T-helper 17 cell (primary cell): ENCODE measurements at places on chromosomes 2 and 18.

- no peak for DNase-seq
These were observed 2.2 kb downstream of the DSG2 start for GRCh38 chr18:31500051-31500688.

DNA sequence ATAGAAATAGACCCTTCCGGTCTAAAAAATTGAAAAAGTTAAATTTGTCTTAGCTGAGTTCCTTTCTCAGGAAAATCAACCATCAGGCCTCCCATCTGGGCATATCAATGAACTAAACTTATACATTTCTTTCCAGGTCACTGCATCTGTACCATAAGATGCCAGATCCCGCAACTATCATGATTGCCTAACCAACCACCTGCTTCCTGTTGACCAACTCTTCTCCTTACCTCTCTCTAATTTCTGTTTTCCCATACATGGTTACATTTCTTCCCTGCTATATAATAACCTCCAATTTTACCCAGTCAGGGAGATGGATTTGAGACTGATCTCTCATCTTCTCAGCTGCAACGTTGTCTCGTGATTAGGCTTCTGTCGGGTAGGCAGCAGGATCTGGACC, 228.7 kb downstream of the FSIP2 start:
- no peak for DNase-seq

DNA sequence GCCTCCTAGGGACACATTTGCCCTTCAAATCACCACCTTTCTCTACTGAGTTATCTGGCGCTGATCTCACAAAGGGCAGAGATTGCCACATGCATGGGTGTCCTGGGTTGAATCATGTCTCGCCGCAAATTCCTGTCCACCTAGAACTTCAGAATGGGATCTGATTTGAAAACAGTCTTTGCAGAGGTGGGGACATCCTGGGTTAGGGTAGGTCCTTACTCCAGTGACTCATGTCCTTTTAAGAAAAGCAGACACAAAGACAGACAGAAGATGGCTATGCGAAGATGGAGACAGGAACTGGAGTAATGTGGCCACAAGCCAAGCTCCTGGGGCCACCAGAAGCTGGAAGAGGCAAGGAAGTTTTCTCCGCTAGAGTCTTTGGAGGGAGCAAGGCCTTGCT, 197.4 kb upstream of the SMIM21 start:
- DNase-seq, result no peak

GRCh38 chr2:29865512-29865911, 55.9 kb downstream of the ALK start:
- DNase-seq, result no peak

DNA sequence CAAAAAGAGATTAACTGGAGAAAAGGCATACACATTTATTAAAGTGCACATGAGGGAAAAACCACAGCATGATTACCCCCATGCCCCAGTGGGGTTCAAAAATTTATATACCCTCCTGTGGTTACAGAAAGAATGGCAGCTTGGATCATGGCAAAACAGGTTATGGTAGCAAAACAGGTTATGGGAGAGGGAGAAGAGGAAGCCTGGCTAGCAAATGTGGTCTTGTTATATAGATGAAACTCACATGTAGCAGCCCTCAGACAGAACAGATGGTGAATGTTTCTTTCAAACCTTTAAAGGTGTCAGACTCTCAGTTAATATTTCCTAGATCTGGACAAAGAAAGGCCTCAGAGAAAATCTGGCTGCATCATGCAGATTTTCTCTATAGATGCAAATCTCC, 178.2 kb upstream of the ZC3H15 start:
- DNase-seq, result no peak
